ENCODE measurements at places on chromosomes 5 and 9.

- no peak for DNase-seq
Measured at GRCh38 chr9:105050296-105050695, 122.3 kb upstream of the ABCA1 start.

DNA sequence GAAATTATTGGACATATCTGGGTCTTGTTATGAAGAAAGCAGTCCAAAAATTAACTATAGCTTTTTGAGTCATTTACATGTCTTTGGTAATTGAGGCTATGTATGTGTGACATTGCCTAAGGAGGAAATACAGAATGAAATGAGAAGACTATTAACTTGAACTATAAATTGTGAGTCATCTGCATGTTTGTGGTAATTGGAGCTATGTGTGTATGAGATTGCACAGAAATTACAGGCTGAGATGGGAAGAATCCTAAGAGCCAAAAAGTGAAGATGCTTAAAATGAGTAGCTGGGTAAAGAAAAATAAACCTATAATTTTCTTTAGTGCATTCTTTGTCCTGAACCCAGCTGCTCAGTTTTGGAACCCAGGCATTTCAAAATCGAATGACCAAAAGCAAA, 747.6 kb upstream of the EDIL3 start:
- DNase-seq: no peak

DNA sequence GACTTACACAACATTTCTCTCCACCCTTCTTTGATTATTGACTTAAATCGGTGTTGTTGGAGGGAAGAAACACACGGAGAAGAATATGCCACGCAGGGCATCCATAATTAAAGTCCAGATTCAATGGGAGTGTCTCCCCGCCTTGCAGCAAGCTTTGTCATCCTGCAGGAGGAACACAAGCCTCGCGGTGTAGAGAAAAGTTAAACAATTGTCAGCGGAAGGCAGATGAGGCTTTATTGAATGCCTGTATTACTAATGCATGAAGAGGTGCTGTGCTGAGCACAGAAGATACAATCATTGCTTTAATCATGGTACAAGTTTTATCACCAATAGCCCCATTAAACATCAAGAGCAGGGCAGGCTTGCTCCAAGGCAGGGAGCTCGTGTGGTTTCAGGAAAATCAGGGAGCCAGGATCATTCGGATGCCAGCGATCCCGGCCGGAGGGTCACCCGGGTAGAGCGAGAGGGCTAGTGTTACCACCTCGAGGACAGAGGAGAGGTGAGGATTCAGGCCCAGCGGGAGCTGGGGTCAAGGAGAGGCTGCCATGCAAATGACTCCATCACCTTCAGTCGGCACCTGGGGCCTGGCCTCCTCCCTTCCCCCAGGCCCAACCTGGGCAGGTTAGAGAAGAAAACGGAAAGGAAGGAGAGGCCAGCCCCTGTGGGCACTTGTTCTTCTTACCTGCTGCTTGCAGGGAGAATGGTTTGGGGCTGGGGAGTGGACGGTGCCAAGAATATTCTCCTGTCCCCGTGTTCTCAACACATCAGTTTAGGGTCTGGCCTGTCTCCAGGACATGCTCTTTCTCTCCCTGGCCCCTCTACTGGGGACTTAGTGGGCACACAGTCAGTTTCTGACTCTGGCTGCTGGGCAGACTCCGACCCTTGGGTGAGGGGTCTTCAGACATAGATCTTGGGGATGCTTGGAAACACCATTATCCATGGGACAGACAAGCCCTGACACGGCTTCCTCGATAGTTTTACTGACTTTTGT, 289.5 kb downstream of the IRX2 start:
- no peak for DNase-seq

DNA sequence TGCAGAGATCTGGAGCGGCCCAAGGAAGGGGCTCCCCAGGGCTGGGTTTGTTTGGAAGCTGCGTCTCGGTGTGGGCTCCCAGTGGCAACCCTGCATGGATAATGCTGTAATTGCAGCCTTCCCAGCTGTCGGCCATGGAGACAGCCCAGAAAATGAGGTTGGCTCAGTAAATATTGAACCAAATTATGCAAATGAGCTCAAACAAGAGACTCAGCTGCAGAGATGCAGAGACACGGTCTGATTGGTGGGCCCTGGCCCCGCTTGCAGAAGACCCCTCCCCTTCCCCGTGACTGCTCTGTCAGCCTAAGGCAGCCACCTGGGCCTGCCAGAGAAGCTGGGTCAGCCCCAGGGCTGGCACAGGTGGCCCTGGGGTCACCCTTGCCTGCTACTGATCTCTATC, 75.9 kb downstream of the RAD23B start:
- no peak for DNase-seq

GRCh38 chr5:37812365-37812764, 27.5 kb downstream of the GDNF start:
- no peak for DNase-seq

- DNase-seq: peak; percentile 14
Measured at GRCh38 chr9:70510157-70510770, 95.8 kb upstream of the KLF9 start.

- no peak for DNase-seq
Measured at GRCh38 chr9:114169029-114169951, 14.0 kb downstream of the COL27A1 start.

- no peak for DNase-seq
Measured at GRCh38 chr5:71973563-71973962, 133.7 kb upstream of the MAP1B start.

GRCh38 chr9:112531666-112532282, 45.1 kb downstream of the KIAA1958 start:
- DNase-seq: no peak

- no peak for DNase-seq
Measured at GRCh38 chr9:72509053-72509452, 12.4 kb upstream of the TMC1 start.

DNA sequence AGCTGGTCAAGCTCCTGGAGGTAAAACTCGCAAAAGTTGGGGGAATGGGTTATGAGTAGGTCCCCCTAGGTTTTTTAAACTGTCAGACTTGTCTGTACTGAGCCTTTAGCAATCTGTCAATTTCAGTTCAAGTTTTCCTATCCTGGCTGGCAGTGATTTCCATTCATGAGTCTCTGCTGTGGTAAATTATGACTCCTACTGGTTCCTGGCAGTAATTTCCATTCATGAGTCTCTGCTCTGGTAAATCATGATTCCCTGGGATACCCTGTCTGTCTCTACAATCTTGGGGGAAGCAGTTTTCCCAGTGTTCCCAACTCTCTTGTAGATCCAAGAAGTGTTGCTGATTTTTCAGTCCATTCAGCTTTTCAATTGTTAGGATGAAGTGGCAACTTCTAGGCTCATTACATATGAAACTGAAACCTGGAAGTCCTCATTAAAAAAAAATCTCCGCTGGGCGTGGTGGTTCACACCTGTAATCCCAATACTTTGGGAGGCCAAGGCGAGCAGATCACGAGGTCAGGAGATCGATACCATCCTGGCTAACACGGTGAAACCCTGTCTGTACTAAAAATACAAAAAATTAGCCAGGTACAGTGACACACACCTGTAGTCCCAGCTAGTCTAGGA, 91.3 kb upstream of the GPBP1 start:
- DNase-seq: no peak

- no peak for DNase-seq
Measured at GRCh38 chr5:59732301-59732700, 161.2 kb downstream of the PDE4D start.
